ENCODE measurements at places on chromosomes 12 and 14.

GRCh38 chr14:101508196-101508947 is 52.9 kb upstream of the DIO3 start:
- DNase-seq: no peak

DNA sequence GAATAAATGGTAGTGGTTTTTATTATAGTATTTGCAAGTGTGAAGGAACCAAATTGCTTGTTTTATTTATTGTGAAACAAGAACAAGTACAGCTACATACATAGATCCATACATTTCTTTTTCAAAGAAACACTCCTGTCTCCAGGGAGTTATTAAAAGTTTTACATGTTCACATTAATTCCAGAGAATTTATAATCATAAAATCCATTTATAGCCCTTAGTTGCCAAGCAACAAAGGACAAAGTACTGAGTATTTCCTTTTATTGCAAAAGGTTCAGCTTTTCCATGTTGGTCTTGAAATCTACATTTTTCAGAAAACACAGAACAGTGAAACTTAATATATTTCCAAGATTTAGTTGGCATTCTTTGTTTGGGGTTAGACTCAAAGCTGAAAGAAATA is 9.5 kb downstream of the MYRFL start:
- DNase-seq: no peak

DNA sequence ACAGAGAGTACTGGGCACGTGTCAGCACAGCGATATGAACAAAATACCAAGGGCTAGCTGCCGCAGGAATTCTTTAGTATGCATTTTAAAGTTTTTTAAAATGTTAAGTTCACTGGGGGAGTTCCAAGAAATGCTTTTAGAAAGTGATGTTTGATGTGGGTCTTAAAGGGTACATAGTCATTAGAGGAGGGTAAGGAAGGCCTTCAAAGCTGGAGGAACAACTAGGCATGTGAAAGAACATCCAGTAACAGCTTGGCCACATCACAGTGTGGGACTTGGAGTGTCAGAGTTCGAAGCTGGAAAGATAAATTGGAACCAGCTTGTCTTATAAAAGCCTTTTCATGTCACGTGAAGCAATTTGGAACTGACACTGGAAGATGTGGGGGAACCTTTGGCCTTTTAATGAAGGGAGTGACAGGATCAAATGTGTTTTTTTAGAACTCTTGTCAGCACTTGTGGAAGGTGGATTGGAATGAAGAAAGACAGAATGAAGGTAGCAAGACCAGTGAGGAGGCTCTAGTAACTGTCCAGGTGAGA is 57.7 kb downstream of the WDR20 start:
- DNase-seq: no peak

GRCh38 chr14:100165376-100165775 is 5.9 kb upstream of the DEGS2 start:
- no peak for DNase-seq

GRCh38 chr14:88181072-88181471 is 142.0 kb downstream of the KCNK10 start:
- DNase-seq: no peak

DNA sequence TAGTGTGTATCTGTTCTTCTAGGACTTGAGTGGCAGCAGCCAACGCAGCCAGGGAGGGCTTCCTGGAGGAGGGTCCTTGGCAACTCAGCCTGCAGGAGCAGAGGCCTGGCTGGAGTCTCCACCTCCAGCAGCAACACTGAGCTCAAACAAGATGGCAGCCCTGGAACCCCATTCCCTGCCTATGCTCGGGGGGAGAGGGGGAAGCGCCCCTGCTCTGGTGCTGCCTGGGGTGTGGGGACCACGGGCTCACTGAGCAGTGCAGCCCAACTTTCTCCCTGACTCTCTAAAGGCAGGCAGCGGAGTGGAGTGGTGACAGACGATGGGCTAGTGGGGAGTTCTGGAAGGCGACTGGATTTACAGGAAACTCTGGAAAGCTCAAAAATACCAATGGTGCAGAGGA is 160.7 kb downstream of the CALM1 start:
- DNase-seq: no peak

DNA sequence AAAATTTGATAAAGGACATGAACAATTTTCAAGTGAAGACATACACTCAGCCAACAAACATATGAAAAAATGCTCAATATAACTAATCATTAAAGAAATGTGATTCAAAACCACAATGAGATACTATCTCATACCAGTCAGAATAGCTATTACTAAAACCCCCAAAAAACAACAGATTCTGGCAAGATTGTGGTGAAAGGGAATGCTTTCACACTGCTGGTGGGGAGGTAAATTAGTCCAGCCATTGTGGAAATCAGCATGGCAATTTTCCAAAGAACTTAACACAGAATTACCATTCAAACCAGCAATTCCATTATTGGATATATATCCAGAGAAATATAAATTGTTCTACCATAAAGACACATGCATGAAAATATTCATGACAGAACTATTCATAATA is 18.7 kb upstream of the TAS2R14 start:
- no peak for DNase-seq

- no peak for DNase-seq
These were observed 171.5 kb downstream of the ASCL1 start for GRCh38 chr12:103128862-103129501.

- no peak for DNase-seq
These were observed 2.6 kb downstream of the EXOC5 start for GRCh38 chr14:57266065-57266464.

- no peak for DNase-seq
These were observed 172.2 kb downstream of the SLC41A2 start for GRCh38 chr12:104785886-104786285.

DNA sequence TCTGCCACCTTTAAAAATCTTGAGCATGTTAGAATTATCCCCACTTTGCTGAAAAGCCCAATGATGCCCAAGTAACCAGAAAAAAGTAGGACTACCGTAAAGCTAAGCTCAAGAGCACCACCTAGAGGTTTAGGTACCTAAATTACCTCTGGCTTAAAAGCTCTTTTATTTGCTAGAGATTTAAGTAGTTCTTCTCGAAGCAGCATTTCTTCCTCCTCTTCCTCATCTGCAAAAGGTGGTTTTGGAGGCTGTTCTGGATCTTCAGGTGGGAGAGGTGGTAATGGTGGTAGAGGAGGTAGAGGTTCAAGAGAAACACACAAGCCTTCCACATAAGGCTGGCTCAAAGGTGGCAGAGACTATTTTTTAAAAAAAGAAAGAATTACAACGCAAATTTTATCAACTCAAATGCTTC is 26.9 kb downstream of the ZFC3H1 start:
- peak; percentile 86 for DNase-seq

DNA sequence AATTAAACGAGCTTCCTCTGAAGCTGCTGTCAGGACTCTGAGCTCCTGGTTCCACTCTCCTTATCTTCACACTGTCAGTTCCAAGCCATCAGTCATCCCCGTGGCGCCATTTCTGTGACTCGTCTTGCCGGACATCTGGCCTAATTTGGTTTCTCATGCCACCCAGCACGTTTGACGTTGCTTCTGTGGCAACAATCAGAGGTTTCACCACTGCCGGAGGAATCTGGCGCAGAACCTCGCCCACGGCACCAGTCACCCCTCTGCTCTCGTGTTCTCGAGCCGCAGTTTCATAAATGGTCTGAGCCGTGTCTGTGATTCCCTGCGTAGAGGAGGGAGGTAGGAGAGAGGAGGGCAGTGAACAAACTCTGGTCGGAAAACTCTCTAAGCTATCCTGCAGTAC is 29.7 kb downstream of the BDKRB1 start:
- no peak for DNase-seq

- DNase-seq: no peak
These were observed 32.1 kb downstream of the SNRNP35 start for GRCh38 chr12:123490089-123490488.

GRCh38 chr12:49491823-49492222 is 47.0 kb upstream of the KCNH3 start:
- DNase-seq: no peak

DNA sequence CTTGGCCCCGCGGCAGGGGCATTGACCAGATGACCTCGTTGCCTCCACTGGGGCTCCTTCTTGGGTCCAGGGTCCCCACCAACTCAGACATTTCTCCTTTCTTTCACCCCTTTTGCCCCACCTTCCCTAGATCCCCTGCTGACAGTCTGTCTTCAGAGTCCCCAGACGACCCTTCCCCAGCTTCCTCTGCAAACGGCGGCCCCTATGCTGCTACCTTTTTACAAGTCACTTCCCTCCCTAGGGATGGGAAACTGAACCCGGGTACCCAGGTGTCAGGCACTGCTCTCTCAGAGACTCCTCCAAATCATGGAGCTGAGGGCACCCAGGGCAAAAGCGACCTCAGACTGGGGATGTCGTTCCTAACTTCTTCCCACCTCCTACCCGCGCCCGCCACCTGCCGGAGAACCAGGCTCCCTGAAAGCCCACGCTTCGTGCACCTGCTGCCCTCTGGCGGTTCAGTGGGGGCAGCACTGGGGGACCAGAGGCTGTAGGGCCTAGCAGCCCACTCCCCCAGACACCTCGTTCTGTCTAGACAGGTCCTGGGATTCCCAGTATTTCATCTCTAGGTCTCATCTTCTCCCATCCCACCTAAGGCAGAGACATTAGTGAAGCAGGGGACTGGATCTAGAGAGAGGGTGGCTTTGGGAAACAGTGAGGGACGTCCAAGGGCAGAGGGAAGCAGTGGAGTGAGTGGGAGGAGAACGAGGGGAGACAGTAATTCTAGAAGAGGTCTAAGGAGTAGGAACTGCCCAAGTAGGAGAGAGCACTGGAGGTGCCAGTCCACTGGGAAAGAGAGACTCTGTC is 4.9 kb downstream of the ZNF385A start:
- DNase-seq: peak; percentile 70

DNA sequence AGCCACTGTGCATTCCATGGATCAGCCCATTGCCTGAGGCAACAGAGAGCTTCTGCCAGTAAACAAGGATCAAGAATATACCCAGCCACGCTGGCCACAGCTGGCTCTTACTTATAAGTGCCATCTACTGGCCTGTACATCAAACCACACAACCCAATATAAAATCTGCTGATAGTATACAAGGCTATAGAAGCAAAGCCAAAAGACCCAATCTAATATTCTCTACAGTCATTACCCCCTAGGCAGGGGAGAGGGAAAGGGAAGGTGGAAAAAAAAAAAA is 4.4 kb upstream of the FAM186B start:
- DNase-seq: no peak

DNA sequence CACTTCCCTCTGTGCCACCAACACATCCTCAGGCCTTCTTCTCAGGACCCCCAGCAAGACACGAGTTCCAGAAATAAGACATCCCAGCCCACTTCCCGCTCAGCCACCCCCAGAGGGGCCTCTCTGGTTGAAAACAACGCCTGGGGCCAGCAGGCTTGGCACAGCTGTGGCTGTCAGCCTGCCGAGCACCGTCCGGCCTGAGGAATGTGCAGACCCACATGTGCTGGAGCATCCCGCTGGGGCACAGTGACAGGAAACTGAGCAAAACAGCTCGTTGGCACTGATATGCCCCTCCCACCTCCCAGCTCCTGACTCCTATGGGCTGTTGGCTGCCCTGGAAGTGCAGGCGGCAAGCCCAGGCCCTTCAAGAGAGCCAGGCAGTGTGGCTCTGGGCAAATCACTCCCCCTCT is 1.4 kb downstream of the SYNE3 start:
- DNase-seq: no peak

DNA sequence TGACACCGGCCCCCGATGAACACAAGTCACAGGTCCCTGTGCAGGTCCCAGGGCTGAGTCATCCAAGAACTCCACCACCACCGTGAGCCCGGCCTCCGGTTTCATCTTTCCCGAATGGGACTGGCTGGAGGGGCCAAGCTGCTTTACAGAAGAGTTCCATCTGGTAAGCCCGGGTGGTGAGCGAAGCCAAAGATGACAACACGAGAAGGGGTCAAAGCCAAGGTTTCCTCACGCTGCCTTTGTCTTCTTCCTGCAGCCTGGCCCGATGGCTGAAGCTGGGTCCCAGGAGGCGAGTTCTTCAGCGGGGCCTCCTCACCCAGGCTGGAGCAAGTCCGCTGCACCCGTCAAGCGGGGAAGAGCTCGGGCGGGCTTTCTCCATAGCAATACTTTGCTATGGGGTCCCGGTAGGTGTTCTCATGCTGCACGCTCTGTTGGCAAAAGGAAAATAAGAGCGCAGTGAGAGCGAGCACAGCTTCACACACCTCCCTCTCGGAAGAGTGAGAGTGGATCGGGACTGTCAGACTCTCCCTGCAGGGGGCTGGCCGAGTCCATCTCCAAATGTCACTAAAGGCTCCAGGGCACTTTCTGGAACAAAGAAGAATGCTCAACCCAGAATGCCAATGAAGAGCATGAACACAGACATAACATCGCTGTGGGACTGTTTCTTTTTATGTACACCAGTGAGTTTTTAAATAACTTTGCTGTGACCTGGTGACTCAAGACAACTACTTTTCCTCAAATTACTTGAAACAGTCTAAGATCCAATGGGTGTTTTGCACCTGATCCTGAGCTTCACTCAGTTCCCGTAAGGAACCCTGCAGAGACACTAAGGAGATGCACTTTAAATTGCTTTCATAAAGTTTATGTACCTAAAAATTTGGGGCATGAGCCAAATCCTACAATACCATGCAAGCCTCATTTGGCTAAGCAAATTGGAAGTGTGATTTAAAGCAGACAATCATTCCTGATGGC is 20.1 kb downstream of the SPRING1 start:
- DNase-seq: peak; percentile 31

GRCh38 chr12:29026419-29026818 is 122.7 kb upstream of the FAR2 start:
- peak; percentile 92 for DNase-seq

DNA sequence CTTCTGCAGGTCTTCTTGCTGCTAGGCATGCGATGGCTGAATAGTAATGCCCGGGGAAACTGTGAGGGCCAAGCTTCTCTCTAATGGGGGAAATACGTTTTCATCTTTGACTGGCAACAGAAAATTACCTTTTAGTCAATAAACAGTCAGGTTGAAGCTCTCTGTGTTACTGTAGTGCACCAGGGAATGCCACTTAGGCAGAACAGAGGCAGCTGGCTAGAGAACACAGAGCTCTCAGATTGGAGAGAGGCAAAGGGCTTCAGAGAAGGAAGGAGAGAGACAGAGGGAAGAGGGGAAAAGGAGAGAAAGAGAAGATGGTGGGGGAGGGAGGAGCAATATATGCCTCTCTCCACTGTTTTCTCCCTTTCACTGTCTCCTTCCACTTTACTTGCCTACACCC is 6.7 kb downstream of the HSD17B6 start:
- DNase-seq: no peak

DNA sequence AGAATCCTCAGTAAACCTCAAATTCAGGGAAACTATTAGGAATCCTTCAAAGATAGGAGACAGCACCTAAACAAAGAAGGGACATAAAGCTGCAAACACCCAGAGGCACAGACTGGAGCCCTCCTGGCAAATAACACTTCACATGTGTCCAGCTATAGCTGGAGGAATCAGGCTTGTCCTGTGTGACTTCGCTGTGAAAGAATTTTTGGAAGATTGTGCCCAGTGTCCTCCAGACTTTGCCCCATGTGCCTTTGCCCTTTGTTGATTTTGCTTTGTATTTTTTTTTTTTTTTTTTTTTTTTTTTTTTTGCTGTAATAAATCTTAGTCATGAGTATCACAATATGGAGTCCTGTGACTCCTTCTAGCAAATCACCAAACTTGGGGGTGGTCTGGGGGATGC is 136.8 kb downstream of the KCNH5 start:
- DNase-seq: no peak

- DNase-seq: peak; percentile 69
These were observed 57.3 kb downstream of the NTN4 start for GRCh38 chr12:95733141-95733825.
